ENCODE measurements at places on chromosomes 2 and 18. TPM values are rescaled to one million over a fixed set of nuclear protein-coding genes. Genes with fewer than 3 reads are reported as not detected.

LYG1 gene
- total RNA-seq: 0.32 TPM

CYP27C1 gene
- total RNA-seq: 1.8 TPM

TAF4B gene
- total RNA-seq: 5.3 TPM

MAP3K19 gene
- total RNA-seq: not detected

SERPINB4 gene
- total RNA-seq: 0.51 TPM

PKDCC gene
- total RNA-seq: 61.4 TPM

SDC1 gene
- total RNA-seq: 103 TPM

FLACC1 gene
- 0.27 TPM for total RNA-seq

BUB1 gene
- 1.3 TPM for total RNA-seq

RAPH1 gene
- 27.6 TPM for total RNA-seq

CRYGD gene
- total RNA-seq: not detected

SPAG16 gene
- total RNA-seq: 27.1 TPM

Data from prostate gland (tissue), 2 donors.